ENCODE measurements at places on chromosomes 4 and X.

- no peak for DNase-seq
Observed at GRCh38 chrX:109952985-109953905, 49.7 kb upstream of the TMEM164 start.

GRCh38 chr4:115293093-115293462 is 179.7 kb upstream of the NDST4 start:
- DNase-seq = no peak

GRCh38 chr4:84681486-84682274 is 98.8 kb downstream of the CDS1 start:
- DNase-seq = no peak

- DNase-seq = no peak
Observed at GRCh38 chrX:153867671-153868070, 18.3 kb downstream of the L1CAM start.
